ENCODE measurements at places on chromosomes 2 and 18.

GRCh38 chr18:35695384-35695783 is 113.8 kb downstream of the GALNT1 start:
- no peak for DNase-seq

DNA sequence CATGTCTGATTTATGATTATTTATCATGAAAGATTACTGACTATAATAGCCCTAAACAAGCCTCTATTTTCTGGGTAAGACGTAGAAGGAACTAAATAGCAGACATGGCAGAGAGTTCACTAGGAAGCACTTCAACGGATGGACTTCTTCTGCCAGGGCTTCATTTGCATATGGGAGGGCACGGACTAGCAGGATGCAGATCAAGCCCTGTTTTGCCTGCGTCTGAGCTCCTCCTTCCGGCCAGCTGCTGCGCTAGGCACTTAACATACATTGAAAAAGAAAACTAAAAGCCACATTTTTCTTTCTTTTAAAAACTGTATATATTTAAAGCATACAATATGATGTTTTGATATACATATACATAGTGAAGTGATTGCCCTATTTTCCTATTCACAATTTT is 340.0 kb upstream of the MEX3C start:
- no peak for DNase-seq

DNA sequence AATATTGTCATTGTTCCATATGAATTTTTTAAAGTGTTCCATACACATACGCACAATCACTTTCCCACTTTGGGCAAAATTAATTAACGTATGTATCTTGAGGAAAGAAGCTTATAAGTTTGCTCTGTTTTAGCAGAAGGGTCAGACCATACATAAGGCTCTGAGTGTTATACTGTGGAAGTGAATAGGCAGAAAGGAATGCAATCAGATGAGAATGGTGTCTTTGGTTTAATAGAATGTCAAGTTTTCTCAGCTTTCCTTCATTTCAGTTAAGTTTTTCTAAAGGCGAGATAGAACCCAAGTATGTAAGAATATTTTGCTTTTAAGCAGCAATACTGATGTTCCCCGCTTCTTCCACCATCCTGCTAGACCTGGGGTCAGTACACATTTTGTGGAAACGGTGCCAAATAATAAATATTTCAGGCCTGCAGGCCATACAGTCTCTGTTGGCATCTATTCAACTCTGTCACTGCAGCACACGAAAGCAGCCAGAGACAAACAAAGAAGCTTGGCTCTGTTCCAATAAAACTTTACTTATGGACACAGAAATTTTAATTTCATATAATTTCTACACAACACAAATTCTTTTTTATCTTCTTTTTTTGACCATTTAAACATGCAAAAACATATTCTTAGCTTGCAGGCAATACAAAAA is 100.6 kb downstream of the UPP2 start:
- no peak for DNase-seq

DNA sequence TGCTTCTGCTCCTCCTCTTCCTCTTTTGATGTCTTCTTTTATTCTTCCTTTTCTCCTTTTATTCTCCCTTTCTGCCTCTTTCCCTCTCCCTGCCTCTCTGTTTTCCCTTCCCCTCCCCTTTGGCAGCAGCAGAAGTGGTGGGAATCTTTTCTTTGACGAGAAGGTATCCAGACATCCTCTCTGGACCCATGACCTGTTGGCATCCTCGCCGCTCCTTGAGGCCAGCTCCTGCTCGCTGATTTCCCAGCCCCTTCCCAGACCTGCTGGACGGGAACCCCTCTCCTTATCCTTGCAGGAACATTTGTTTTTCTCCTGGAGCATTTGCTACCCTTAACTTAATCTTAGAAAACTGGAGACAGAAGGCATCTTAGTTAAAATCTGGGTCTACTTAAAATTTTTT is 130.5 kb downstream of the LPIN1 start:
- DNase-seq: no peak

DNA sequence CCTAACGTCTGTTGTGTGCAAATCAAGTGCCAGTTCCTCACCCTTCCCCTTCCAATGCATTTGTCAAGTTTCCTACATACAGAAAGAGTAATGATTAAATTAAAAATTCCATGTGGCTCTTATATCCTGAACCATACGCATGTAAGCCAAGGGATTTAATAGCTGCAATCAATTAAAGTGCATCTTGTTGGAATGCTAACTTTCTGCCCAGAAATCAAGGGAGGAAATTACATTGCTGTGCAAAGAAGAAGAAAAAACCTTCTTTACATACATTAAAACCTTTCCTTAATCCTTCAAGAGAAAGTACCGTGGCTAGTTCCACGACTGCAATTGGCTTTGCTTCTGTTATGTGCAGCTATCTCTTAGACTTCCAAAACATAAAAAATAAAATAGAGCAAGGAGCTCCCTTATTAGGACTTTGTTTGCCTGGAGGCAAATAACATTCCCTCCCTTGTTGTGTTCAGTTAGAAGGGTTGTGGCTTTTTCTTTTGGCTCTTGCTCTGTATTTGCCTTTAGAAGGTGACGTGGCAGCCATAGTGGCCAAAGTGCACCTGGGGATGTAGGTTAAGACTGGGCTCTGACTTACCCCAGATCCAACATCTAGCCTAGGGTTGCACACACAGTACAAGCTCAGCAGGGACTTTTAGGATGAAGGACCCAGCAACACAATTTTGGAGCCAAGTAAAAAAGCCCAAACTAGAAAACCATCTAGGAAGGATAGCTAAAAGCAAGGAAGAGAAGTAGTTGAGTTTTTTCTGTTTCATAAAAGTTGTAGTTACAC is 158.3 kb downstream of the ANTXR1 start:
- no peak for DNase-seq

- DNase-seq: no peak
These were observed 95.4 kb downstream of the DOCK10 start for GRCh38 chr2:224946895-224947294.

DNA sequence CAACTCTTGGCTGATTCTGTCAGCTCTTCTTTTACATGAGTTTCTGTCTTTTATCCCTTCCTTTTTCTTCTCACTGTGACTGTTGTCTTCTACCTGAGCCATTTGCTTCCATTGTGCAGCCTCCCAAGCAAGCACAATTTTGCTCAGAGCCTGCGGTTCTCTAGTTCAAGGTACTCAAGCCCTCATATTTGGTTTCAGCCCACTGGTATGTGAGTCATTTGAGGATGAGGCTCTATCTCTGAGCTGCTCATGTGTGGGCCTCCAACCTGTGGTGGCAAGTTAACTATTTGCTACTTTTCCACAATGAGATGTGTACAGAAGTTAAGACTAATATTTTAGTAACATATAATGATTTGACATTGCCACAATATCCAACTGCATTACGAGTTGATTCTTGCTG is 183.0 kb downstream of the PHLPP1 start:
- no peak for DNase-seq
